ENCODE measurements at places on chromosomes 6 and 20.

DNA sequence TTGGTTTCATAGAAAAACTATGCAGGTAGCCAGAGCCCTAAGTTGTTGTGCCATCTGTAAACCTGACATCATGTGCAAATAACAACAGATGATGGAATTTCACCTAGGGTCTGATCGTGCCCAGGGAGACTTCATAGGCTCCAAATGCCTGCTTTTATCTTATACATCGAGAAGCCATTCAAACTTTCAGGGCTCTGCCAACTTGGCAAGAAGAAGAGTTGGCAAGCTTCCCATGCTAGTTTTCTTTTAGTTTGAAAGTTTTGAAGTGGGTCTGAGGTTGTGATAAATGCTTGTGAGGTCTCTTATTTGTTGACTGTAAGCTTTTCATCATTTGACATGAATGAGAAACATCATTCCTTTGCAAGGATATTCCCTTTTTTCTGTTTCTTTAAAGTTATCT is 175.4 kb upstream of the FLRT3 start:
- DNase-seq, result no peak

GRCh38 chr6:144657691-144658090 is 372.6 kb downstream of the UTRN start:
- no peak for DNase-seq

DNA sequence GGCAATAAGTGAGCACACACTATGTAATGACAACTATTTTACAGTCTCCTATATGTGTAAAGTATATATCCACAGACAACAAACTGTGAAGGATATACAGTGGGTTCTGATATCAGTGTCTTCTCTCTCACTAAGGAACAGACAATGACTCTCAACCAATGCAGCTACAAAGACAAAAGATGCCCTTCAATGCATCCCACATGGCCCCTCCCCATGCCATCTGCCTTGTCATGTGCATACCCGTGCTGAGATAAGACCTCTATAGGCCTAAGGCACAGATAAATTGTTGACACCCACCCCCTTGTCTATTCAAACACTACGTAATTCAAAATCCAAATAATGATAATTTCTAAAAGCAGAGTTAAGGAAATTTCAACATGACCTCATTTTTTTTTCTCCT is 1123.5 kb upstream of the MAP3K7 start:
- DNase-seq, result no peak

GRCh38 chr6:162118706-162119105 is 608.9 kb downstream of the PRKN start:
- no peak for DNase-seq

DNA sequence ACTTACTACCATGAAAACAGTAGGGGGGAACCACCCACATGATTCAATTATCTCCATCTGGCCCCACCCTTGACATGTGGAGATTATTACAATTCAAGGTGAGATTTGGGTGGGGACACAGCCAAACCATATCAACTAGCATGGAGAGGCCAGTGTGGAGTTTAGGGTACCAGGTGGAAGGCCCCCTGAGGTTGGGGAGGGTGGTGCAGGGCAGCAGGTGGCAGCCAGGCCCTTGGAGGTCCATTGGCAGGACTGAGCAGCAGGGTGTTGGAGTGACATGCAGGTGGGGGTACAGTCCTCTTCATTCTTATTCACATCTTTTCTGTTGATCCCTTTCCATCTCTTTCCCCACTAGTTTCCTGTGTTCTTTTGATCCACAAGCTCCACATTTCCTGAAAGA is 42.9 kb downstream of the PHACTR3 start:
- DNase-seq, result no peak

DNA sequence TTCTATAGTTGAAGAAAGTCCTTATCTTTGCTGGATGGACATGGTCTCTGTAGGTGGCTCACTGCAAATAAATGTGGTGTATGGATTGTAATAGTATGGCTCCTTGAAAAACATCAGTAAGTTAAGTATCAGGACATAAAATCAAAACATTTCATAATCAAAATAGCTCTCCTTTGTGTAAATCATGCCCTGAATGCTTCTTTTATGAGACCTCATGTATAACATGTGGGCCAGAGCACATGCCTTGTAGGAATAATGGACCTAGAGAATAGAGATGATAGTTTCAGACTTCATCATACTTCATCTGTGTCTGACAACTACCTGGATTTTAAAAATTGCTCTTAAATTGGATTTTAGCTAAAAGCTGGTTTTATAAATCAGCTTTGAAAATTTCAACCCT is 159.9 kb downstream of the ASCC3 start:
- no peak for DNase-seq

DNA sequence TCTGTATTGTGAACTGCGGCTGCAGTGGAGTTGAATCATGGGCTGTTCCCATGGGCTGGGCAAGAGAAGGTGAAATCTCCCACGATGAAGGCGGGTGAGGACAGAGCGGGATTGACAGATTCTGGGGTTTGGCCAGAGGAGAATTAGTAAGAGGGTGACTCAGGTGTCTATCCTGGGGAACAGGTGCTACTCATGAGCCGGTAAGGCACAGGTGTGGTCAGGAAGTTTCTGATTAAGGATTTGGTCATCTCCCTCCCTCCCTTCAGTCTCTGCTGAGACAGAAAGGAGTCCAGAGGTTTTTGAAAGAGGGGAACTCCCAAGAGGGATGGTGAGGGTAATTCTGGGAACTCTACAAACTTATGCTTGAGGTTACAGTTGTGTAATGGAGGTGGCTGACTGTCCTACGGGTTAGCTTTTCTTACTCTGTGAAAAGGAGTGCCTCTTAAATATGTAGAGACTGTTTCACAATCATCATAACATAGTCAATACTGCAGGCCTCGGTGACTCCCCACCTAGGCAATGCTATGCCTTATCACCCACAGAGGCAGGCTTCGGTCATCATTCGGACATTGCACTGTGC is 31.5 kb downstream of the SERPINB1 start:
- no peak for DNase-seq

GRCh38 chr6:57262488-57262887 is 40.4 kb upstream of the RAB23 start:
- DNase-seq, result no peak

DNA sequence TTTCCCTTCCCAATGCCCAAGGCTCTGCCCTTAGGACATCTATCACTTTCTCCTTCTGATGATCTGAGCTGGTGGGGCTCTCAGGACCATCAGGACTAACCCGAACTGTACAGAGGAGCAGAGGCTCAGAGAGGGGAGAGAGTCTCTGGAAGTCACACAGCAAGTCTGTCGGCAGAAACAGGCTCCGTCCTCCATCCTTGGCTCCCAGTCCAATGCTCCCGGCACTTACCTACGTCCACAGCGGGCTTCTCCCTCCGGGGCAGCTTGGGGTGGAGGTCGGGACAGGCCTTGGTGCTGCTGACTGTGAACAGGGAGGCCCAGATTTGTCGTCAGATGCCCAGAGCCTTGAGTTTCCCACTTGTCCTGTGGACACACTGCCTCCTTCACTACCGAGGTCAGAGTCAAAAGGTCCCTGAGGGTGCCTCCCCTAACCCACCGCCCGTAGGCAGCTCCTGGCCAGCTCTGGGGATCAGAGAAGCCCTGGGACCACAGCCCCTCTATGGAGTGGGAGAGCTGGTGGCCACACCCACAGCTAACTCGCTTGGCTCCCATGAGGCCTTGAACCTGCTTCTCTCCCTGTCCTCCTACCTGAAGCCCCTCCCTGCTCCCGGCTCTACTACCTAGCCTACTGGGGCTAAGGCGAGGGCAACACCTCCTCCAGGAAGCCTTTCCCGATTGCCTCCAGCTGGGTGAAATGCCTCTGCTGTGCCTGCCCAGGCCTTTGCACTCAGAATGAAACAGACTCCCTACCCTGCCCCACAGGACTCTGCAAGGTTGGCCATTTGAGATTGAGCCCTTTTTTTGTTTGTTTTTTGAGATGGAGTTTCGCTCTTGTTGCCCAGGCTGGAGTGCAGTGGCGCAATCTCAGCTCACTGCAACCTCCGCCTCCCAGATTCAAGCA is 22.6 kb downstream of the VSTM2L start:
- DNase-seq, result no peak

GRCh38 chr20:46087161-46087560 is 2.6 kb downstream of the NCOA5 start:
- DNase-seq, result no peak

DNA sequence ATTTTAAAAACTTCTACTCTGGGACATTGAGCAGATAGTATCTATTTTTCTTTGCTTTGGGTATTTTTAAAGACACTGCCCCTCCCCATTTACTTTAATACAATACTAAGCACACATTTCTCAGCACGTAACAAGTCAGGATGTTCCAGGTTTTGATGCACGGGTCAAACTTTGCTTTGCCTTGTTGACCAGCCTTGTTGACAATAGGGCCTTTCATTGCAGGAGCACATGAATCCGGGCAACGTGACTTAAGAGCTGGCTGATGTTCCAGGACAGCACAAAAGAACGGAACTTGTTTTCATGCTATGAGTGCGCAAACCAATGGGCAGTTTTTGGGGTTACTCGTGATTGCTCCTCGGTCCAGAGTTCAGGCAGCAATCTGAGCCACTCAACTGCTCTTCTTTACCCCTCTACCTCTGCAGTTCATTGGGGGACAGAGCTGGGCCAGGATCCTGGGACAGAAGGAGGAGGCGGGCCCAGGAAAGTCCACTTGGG is 78.6 kb upstream of the SLC22A16 start:
- DNase-seq, result no peak

DNA sequence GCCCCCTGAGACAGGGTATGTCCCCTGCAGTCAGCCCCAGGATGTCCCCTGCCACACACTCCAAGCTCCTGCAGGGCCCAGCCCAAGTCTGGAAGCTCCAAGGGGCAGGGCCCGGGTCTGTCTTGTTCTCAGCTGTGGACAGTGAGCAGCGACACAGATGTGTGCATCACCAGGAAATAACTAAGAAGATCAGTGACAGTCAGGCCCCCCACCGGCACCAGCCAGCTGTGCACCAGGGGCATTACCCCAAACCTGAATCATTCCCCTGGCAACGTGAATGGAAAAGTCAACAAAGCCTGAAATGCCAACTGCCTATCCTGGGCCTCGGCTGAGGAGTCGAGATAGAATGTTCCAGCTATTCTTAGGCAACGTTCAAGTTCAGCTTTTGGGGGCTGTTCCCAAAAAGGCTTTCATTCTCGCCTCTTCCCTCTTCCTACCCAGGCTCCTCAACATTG is 105.0 kb downstream of the PREX1 start:
- DNase-seq, result no peak

GRCh38 chr20:47674686-47675085 is 110.6 kb downstream of the SULF2 start:
- DNase-seq, result no peak

DNA sequence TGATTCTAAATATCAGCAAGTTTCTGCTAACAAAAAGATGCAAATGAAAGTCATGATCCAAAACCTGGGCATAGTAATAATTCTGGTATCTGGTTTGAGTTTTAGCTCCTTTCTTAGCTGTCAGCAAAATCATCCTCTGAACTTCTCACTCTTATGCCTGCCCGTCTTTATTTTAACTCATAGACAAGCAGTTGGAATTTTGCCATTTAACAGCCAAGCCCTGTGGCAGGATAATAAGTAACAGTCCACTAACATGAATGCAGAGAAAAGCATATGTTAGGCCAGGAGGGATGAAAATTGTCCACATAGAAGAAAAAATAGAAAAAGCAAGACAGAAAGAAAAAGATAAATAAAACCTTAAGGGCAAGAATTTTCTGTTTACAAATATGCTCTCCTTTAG is 170.0 kb upstream of the LAMA2 start:
- DNase-seq, result no peak

DNA sequence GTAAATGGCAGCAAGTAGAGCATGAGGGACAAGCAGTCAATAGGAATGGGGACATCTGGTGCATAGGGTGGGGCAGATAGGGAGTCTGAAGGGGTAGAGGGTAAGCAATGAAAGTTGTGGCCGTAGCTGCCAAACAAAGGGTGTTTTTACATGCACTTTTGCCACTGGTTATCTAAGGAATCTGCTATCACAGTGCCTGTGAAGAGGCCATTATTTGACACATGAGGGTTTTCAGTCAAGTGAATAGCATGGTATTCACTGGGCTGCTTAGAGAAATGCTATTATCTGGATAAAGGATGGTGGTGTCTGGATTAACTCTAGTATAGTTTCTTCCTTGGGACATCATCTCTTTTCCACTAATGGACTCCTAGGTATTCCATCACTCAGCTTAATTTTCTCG is 118.2 kb downstream of the CARMIL1 start:
- no peak for DNase-seq

GRCh38 chr6:29442719-29443118 is 3.6 kb downstream of the OR10C1 start:
- DNase-seq, result no peak

DNA sequence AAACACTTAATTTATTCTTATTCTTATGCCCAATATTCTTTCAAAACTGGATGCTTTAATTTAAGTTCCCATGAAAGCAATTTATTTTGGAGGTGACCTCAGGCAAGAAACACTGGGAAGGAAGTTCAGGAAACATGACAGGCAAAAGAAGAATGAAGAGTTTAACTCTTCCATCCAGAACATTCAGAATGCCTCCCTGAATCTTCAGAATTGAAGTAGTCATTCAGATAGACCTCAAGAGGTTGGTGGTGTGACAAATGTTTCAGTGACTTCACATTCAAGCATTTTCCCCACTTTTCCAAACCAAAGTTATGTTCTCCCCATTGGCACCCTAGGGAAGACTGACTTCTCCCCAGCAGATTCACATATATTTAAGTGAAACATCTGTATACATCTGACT is 110.5 kb downstream of the HAO1 start:
- DNase-seq, result no peak

- no peak for DNase-seq
Measured at GRCh38 chr20:35027301-35027700, 65.3 kb downstream of the TRPC4AP start.

- no peak for DNase-seq
Measured at GRCh38 chr6:141667580-141668309, 465.0 kb upstream of the GJE1 start.

DNA sequence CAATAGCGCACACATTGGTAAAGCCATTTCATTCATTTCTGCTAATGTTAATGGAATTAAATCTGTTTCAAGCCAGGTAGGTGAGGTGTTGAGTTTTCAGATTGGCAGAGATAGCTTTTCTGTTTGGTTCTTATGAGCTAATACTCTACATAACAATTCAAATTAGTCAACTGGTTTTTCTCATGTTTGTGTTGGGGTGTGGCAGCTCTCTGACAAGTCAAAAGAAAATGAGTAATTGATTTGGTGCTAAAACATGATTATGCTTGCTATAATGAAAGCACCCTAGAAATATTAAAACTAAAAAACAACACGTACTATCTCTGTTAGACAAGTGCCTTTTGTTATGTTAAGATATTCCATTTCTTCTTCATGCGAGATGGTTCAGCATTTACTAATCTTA is 13.6 kb downstream of the PPP1R14C start:
- no peak for DNase-seq

- DNase-seq, result no peak
Measured at GRCh38 chr20:42549496-42549895, 640.2 kb downstream of the PTPRT start.

DNA sequence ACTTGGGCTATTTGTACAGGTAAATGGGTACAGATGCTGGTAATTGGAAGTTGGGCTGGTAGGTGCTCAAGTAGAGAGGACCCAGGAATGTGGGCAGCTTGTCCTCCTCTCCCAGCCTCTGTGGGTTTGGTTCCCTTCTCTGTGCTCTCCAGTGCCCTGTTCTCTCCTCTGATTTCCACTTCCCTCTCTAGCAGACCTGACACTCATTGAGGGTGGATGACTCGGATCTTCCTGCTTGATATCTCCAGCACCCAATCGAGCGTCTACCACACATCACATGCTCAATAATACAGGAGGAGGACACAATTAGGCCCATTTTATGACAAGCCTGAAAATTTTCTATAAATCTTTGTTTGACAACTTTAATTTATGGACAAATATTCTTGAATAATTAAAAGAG is 23.7 kb downstream of the CST1 start:
- DNase-seq, result no peak

GRCh38 chr6:135022050-135022697 is 32.4 kb downstream of the HBS1L start:
- no peak for DNase-seq

GRCh38 chr6:122322824-122323223 is 76.6 kb upstream of the HSF2 start:
- no peak for DNase-seq

Measured in T-helper 2 cell (primary cell).